Foreskin keratinocyte (primary cell): ENCODE measurements at places on chromosomes 3 and 15.

DNA sequence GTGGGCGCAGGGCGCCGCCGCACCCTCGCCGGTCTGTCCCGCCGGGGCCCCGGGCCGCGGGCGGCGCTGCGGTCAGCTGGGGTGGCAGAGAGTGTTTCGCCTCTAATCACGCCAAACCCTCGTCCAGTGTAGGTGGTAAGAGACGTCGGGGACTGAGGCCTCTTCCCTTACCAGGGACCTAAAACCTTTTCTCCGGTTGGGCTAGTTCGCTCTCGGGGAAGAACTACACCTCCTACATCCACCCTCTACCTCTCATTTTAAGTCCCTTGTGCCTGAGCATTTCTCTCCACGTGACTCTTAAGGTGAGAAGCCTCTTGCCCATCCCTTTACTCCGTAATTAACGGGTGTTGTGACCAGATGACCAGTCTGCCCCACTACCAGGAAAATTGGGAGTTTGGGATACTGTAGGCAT, 520 bp downstream of the TMEM42 start:
- DNase-seq = peak; percentile 32

DNA sequence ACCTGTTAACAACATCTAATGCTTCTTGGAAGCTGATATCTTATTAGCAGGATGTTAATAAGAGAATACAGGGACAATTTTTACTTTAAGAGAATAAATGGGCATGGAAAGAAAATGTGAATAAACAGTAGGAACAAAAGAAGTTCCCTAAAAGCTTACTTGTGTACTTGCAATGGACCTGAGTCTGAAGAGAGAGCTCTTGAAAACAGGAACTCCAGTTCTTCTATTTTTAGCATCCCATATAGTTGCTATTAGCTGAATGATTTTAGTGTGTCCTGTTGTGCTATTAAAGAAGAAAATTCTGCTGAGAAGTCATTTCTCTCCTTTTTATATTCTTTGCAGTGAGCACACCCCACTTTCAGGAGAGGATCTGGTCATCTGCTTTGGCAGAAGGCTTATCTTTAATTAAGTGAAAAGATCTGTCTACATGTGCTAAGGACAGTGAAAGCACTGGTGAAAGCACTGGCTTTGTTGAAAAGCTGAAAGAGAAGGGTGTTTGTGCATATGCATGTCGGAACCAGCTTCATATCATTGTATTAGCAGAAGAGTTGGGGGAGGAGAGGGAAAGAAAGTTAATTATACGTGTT, 1.4 kb upstream of the ST3GAL6 start:
- DNase-seq = no peak

GRCh38 chr15:89078851-89079810, 9.1 kb upstream of the ABHD2 start:
- DNase-seq = no peak

DNA sequence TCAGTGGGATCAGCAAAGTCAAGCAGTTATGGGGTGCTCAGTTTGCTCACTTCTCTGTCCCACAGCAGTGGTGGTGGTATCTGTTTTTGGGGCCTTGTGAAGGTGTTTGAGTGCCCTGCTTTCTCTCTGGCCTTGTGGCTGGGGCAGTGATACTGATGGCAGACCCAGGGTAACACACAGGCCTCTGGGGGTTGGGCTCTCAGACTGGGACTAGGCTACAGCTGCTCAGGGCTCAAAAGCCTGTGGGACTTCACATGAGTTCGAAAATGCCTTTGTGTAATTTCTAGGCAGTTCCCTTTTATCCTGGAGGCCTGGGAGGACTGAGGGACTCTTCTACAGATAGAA, 75.3 kb downstream of the STXBP5L start:
- DNase-seq = no peak

- no peak for DNase-seq
These were observed 810.9 kb downstream of the NR2F2 start for GRCh38 chr15:97141360-97141759.

- DNase-seq = no peak
These were observed 10.0 kb downstream of the PRKCI start for GRCh38 chr3:170232266-170232665.

DNA sequence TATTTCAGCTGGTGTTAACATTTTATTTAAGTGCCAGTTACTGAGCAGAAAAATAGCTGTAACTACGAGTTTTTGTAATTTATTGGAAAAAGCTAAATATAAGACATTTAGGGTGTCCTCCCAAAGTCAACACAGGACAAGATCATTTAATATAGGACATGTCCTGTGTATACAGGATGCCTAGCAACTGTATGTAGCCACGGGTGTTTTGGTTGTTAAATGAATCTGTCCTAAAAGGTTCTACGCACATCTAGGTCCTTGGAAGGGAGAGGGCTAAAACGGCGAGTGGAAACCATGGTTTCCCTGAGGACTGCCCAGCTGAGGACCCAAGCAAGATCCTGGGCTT, 565 bp upstream of the ZNF621 start:
- no peak for DNase-seq

- DNase-seq = no peak
These were observed 237.5 kb downstream of the UBE2E2 start for GRCh38 chr3:23440416-23441294.

- no peak for DNase-seq
These were observed 810.2 kb upstream of the ALCAM start for GRCh38 chr3:104556372-104557078.

DNA sequence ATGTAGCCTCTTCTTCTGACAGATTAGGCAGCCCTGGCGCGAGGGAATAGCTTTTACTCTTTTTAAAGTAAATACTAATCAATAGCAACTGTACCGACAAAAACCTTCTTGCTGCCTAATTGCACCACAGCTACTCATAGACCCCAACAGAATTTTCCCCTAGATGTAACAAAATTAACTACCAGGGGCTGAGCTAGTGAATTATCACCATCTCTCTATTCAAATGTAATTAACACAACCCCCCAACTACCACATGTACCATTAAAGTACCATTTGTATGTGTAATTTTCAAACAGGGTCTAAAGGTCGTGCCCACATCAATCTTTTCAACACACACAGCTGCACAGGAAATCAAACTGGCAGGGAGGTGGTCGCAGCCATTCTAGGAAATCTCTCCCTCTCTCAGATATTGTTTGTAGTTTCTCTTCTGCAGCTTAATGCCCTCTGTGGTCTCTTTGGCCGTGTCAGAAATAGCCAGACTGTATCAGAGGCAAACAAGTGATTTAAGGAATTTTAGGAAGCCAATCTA, 322.9 kb downstream of the RORA start:
- no peak for DNase-seq
